Pons (tissue), 1 donor: ENCODE measurements at places on chromosomes 16 and 17.

GRCh38 chr17:37774504-37774903 lies 29.6 kb upstream of the HNF1B start:
- DNase-seq, result no peak

- DNase-seq, result no peak
Measured at GRCh38 chr17:7589891-7590691, at the start of gene SOX15. TSS of gene SOX15 (minus strand) at chr17:7590094. CDS start at chr17:7589676, 418 bp downstream.

GRCh38 chr16:53952215-53953208 lies 248.6 kb downstream of the FTO start:
- no peak for DNase-seq

- DNase-seq, result no peak
Measured at GRCh38 chr17:42681976-42682721, at the start of gene CNTNAP1. TSS of gene CNTNAP1 (plus strand) at chr17:42682531. CDS start at chr17:42682830, 299 bp downstream.

DNA sequence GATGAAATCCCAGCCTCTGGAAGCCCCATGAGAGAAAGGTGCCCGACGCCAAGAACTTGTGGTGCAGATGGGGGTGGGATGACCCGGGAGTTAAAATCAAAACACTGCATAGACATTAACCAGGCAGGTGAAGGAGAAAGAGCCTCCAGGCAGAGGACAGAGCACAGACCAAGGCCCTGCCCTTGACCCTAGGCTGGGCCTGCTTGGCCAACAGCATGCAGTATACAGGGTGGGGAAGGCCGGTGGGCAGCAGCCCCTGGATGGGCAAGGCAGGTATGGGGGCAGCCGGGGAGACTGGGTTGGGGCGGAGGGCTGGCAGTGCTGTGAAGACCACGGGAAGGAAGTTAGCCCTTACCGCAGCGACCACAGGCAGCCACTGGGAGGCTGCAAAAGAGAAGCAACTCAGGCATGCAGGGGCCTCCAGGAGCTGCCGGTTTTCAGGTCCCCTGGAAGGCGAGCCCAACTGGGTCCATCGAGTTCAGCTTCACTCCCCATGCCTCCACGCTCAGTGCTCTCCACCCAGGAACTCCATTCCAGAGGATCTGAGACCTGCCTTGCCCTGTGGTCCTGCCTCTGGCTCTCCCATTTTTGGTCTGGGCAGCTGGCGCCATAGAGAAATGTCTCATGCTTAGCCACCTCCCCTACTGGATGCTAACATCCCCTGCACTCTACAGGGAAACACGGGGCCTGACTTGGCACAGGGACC lies 81.2 kb downstream of the C16orf95 start:
- no peak for DNase-seq
